ENCODE measurements at places on chromosomes 2 and 18.

DNA sequence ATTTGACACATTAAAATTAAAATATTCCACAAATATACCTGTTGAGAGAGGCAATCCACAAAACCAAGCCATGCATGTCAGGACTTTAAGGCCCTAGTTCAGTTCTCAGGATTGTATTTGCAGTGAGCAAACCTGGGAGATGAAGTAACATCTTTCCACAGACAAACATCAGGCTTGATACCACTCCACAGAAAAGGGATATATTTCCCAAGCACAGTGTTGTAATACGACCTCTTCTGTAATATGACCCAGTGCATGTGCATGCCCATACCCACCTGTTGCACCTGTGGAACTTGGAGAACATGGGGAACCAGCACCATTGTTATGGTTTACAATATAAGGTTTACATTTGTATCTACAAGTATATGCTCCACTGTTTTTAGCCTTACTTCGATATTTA, 184.0 kb downstream of the PDE11A start:
- DNase-seq, result no peak

DNA sequence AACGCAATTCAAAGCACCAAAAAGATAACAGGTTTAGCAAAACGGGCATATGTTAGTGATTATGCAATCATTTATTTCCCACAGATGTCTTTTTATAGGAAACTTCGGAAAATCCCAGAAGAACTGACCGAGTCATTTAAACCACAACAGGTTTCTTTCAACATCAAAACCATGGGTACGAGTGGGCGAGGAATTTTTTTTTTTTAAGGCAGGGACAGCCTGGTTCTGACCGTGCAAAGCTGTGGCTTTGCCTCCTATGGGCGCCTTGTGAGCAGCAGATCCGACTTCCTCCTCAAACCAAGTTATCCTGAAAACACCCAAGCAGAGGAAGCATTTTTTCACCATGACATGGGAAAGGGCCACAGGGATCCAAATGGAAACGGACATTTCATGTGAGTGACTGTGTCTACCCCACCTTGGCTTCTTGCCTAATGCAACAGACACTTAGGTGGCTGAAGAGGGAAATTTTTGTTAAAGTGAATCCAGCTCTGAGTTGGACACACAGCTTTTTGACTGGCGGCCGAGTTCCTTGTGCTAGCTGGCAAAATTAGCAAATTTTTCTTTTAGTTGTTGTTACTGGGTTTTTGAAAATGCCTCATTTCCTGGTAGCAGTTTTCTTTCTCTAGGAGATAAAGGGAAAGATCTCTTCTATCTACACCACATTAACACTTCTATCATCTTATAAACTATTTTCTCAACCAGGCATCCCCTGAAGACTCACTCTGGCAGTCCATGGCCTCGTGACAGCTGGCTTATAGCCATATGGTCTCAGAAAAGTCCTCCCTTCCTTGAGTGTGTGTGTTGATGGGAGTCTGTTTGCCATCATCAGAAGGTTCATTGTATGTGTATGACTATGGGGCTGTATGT, 487.4 kb upstream of the ZEB2 start:
- no peak for DNase-seq

DNA sequence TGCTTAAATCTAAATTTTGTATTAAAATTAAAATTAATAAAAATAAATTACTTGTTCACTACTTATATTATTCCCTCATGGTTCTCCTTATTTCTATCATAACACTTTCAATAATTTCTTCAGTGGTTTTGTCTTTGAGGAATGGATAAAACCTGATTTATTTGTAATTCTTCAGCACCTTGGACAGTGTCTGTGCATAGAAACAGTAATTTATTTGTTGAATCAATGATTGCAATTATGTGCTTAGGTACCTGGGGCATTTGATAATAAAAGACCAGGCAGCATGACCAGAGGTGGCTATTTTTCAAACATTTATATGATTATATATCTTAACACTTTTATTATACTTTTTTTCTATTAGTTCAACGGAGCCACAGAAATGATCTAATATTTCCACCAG, 1062.7 kb downstream of the DSC3 start:
- no peak for DNase-seq

DNA sequence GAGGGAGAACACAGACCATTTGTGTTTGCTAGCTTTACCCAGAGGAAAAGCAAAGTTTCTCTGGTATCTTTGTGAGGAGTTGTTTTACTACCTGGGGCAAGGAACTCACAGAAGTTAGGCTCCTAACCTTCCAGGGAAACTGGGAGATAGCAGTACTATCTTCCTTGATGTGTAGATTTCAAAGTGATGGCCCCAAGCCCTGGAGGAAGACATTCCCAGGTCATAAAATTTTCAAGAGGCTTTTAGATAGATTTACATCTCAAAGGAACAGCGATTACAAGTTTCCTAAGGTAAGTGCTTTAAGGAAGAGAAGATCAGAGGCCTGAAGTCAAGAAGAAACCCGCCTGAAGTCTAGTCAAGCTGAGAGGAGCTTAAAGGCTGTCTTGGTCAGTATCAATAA, 1187.8 kb upstream of the TMEFF2 start:
- DNase-seq, result no peak

GRCh38 chr2:71788186-71788525, 334.8 kb downstream of the DYSF start:
- DNase-seq, result no peak

DNA sequence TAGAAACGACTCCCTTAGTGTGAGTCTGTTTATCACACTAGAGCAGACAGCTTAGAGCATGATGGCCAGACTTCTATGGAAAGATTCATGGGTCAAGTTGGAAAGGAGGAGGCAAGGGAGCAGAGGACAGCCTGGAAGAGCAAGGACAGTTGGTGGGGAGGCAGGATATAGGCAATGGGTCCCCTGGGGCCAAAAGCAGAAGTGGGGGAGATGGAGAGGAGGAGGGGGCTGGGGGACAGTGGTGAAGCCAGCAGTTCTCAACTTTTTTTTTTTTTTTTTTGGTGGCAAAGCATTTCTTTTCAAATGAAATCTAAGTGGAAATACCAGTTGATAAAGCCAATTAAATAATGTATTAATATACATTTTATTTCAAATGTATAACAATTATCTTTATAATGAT, 197.9 kb downstream of the HRH4 start:
- no peak for DNase-seq

All from cerebellar nuclear complex (tissue), 1 donor.